Stimulated activated CD8-positive, alpha-beta memory T cell treated with anti-CD3 and anti-CD28 coated beads, Interleukin-2, amount 100 ng/mL, for 1 hour (primary cell): ENCODE measurements at places on chromosomes 4 and X.

DNA sequence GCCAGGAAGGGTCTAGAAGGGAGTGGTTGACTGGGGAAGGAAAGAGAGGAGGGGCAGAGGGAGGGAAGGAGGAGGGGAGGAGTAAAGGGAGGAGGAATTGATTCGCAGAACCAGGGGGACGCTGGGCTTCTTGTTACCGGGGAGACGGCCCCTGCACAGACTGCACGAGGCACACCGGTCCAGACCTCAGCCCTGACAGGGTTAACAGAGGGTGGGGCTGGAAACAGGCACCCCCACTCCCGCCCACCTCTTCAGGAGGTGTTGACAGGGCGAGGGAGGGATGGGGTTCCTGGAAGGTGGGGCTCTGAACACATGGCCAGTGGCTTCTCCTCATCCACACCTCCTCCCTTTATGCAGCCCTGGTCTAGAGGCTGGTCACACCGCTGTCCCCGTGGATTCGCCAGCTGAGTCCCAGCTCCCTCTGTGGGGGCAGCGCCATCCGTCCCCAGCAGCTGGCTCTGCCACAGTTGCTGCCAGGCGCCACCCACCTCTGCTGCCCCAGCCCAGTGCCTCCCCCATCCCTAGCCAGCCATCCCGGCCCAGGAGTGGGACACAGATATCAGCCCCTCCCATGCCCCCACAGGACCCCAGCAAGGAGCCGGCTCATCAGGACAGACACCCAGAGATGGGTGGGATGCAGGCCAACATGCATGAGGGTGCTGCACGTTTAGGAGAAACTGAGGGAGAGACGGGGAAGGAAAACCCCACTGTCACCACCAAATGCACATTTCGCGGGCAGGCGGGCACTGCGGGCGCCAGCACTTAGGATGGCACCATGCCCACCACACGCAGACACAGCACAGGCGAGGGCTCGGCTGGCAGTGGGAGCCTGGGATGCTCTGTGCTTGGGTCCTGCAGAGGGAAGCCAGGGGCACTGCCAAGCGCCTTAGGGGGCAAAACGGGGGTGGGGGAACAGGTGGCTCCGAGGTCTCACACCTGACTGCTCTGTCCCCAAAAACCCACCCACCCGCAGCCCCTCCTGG is 87.6 kb downstream of the ABLIM2 start:
- no peak for DNase-seq

DNA sequence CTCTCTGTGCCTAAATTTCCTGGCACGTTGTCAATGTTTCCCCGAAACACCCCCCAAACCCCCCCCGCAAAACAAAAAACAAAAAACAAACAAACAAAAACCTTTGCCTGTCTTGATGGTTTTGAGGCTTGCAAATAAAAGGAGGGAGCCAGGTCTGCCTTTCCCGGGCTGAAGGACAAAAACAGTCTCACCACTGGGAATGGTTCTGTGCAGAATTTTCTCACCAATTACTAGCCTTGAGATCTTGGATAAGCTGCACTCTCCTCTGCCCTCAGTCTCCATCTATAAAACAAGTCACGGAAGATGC is 15.5 kb downstream of the NKX3-2 start:
- DNase-seq = no peak

DNA sequence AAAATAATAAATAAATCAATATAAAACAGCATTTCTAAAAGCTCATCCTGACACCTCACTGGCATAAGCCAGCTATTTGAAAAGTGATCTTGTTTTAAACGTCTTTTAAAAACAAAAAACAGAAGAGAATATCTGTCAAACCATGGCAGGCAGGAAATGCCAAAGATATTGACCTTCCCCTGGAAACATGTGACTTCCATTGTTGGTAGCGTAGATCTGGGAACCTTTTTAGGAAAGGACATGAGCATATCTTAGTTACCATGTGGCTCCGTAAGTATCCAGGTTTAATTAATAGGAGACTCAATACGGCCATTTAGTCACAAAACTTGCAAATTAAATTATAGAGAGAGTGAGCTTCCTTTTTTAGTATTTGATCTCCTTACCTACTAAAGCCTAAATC is 83.0 kb upstream of the KLHL4 start:
- DNase-seq = no peak

- DNase-seq = no peak
These were observed 17.4 kb downstream of the QDPR start for GRCh38 chr4:17494258-17495190.

- DNase-seq = no peak
These were observed 10.0 kb upstream of the SGMS2 start for GRCh38 chr4:107814758-107815157.

GRCh38 chr4:138229160-138229559 is 13.0 kb downstream of the SLC7A11 start:
- DNase-seq = no peak

DNA sequence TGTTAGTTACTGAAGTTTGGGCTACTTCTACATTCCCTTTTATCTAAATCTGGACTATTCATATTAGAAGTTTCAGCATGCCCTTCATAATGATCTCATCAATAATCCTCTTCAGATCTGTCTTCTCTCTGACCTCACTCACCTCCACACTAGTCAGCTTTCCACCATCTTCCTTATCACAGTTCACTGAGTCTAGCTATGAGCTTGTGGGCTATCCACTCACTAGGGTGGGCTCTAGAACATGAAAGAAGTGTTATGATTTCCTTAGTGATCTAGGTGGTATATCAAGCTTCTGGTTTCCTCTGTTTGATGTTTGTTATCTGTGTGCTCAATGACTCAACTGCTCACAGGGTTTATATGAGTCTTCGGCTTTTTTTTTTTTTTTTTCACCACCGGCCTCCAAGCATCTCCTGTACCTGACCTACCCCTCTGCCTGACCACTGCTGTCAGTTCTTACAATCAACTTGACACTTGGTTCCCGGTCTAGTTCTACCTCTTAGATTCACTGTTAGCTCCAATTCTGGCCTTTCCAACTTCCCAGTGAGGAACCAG is 103.1 kb downstream of the PAPSS1 start:
- DNase-seq = no peak

GRCh38 chr4:2399631-2400190 is 18.7 kb downstream of the ZFYVE28 start:
- DNase-seq = no peak

DNA sequence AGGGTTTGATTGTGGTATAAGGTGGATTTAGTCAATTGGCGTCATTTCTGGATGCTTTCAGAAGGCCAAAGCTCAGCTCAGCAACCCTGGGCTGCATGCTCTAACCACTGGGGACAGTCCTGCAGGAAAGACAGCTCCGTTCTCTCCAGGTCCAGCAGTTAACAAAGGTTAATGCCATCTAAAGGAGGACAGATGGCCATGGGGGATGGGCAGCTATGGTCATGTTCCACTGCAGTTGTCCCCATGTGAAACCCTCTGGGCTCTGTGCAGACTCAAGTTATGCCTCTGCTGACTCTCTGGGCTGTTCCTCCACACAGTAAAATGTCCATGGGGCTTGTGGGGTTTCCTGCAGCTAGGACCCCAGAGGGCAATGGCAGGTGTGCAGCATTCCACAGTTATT is 562.1 kb upstream of the ADGRL3 start:
- DNase-seq = no peak

- DNase-seq = no peak
These were observed 13.7 kb downstream of the LRPAP1 start for GRCh38 chr4:3518511-3518880.

DNA sequence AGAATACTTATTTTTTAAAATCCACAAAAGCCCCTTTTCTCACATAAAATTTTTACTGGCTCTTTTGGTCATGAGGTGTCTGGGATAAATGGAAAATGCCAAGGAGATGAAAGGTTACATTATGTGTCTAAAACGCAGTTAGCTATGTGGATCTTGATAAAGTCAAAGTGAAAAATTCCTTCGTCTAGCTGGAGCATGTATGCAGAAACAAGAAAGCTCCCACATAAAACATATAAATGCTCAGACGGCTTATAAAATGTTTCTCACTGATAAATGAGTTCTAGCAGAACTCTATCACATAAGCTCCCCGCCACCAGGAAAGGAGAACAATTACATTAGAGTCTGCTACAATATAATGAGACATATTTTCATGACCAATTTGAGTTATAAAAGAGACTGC is 83.8 kb downstream of the TBC1D9 start:
- no peak for DNase-seq

DNA sequence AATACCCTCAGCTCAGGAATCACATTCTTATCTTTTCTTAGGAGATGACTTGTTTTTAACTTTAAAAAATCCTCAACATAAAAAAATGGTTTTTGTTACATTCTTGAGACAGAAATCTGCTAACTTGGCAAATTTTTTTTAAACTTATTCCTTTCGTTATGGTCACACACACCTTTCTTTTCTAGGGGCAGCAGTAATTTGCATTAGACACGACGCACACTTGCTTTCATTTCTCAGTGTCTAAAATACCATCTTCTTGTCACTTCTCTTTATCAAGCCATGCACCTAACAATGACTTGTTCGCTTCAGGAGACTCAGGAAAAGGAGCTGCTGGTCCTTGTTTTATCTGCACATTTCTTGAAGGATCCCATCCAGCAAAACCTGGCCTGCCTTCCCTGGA is 112.6 kb upstream of the TBL1X start:
- no peak for DNase-seq

DNA sequence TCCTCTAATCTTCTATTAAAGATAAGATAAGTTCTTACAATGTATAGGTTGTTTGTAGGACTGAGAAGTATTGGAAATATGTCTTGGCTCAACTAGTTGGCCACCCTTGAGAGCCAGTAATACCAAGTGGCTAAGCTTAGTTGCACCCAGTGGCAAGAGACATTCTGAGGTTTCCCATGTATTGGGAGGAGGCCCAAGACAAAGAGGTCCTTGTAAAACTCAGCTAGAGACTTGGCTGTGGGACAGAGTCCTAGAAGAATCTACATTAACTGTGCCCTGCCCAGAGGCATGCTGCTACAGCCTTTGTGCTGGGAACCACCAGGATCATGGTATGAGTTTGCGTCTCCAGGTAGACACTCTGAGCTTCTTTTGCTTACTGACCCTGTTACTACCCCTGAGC is 41.9 kb upstream of the SLC4A4 start:
- DNase-seq = no peak

DNA sequence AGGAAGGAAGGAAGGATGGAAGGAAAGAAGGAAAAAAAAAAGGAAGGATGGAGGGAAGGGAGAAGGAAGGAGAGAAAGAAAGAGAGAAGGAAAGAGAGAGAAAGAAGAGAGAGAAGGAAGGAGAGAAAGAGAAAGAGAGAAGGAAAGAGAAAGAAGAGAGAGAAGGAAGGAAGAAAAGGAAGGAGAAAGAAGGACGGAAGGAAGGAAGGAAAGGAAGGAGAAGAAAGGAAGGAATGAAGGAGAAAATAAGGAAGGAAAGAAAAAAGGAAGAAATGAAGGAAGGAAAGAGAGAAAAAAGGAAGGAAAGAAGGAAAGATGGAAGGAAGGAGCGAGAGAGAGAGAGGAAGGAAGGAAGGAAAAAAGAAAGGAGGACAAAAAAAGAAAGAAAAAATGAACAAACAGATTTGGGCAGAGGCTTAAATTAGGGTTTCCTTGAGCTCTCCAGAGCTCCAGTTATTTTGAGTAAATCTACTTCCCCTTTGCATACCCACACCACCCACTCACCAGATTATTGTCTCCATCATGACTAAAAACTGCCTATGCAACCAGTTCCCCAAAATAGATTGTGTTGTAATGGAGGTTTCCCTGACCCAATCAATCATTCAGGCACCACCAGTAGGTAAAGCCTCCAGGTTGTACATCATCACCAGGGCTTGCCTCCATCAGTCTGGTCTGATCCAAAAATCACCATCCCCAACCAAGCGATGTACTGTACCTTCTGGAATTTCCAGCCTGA is 1722.9 kb upstream of the PCDH10 start:
- no peak for DNase-seq

GRCh38 chr4:67580577-67580976 is 22.1 kb downstream of the STAP1 start:
- no peak for DNase-seq

- DNase-seq = no peak
These were observed 35.4 kb downstream of the SNX25 start for GRCh38 chr4:185244763-185245162.

DNA sequence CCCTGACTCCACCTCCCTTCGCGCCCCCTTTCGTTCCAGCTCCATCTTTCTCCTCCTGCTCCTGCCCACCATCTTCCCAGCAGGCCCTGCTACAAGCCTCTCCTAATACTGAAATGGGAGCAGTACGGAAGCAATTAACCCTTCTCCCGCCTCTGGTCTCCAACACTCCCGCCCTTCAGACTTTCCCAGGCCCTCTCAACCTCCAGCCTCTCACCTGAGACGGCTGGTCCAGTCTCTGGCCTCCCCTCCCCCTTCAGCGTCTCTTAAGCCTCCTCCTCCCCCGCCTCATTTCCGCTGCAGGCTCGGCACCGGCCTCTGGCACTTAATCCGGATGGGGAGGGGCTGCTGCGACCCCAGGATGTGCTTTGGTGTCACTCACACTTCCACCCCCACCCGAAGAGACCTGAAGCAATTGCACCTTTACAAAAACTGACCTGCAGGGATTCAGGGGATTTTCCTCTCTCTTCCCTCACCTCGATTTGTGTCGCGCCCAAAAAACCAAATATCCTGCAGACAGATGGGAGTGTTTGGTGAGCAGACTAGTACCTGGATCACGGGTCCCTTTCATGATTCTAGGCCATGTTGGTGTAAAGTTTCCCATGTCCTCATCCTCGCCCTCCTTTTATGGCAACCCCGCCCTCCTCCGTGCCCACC is 657 bp downstream of the TCEAL8 start:
- no peak for DNase-seq

- no peak for DNase-seq
These were observed 32.4 kb downstream of the SAT1 start for GRCh38 chrX:23815376-23815775.

GRCh38 chrX:8714164-8714563 is 17.8 kb downstream of the ANOS1 start:
- no peak for DNase-seq
